Activated CD4-positive, CD25-positive, alpha-beta regulatory T cell treated with anti-CD3 and anti-CD28 coated beads, Interleukin-2, amount 50 U/mL, for 16 hours (primary cell): ENCODE measurements at places on chromosomes 1 and 21.

GRCh38 chr21:41366522-41367151 is 4.8 kb downstream of the MX2 start:
- DNase-seq = no peak

GRCh38 chr1:6899621-6900020 is 114.4 kb downstream of the CAMTA1 start:
- DNase-seq = no peak

DNA sequence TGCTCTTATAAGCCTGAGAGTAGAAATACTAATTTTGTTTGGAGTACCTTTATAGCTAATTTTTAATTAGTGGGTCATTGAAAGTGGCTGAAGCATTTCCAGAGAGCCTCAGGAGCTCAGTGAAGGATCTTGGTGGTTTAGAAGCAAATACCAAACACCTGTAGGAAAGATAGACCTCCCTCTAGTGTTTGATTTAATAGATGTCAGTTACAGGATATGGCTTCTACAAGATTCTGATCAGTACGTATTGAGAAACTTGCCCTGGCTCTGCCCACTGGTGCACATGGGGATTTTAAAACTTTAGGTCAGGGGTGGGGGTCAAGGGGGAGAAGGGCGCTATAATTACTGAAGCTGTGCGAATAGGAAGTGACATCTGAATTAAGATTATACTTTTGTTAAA is 122.2 kb downstream of the POU2F1 start:
- no peak for DNase-seq

- DNase-seq = no peak
Observed at GRCh38 chr1:94934551-94934950, 7.6 kb upstream of the CNN3 start.

- no peak for DNase-seq
Observed at GRCh38 chr1:207300970-207301369, 20.5 kb upstream of the CD55 start.

DNA sequence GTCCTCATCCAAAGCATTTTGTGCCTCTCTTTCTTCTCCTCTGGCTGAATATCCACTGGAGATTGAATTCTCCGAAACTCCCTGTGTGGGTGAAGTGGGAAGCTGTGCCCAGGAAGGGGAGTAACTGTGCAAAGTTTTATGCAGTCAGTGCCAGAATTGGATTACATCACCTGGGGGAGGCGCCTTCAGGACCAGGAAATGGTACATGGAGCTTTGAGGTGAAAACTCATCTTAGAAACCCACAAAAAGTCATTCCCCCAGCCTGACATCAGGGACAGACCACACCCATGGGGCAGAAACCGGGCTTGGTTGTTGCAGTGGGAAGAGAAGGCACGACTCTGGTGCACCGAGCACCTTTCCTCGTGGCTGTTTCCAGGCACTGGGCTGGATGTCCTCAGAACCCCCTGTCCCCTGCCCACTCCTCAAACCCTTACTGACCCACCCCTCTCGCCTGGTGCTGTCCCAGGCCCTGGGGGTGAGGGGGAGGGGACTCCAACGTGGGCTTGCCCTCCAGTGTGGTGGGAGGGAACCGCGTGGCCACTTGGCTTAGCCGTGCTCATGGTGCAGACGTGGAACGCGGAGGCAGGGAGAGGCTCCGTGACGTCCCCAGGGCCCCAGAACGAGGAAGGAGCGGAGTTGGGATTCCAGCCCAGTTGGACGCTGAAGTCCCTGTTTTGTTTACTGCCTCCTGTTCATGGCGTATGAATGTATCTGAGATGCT is 15.7 kb downstream of the TFF3 start:
- no peak for DNase-seq

DNA sequence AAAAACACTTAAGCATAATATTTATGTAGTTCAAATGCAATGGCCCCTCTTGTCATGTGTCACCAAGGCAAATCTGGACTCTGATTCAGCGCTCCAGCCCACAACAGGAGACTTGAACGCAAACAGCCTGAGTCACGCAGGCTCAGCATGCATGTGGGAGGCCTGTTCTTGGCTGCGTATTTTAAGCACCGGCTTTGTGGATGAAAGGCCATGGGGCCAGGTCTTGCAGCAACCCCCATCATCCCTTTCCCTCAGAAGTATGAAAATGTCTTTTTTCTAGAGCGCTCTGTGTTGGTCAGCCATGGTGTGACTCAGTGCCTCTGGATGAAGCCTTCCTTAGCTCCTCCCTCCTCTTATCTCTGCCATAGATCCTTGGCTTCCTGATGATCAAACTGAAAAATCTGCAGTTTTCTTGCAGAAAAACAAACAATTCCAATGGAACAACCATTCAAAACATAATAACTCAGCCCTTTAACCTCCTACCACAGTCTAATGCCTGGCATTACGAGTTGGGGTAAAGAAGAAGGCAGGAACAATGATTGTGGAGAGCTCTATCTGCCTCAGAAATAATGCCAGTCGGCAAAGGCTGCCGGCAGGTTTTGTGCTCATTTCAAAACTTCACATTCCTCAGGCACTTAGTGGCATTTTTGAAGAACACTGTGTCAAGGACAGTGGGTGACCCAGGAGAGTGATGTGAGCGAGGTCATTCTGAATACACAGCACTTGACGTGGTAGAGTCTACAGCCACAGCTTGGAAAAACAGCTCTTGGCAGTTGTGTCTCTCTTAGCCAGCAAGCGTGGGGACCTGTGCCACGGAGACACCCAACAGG is 167.5 kb downstream of the CLIC6 start:
- DNase-seq = no peak
